ENCODE measurements at places on chromosomes 4 and X. TPM values are rescaled to one million over a fixed set of nuclear protein-coding genes. Genes with fewer than 3 reads are reported as not detected.

- no peak for DNase-seq
Measured at GRCh38 chr4:163966612-163967011, 472.1 kb downstream of the TMA16 start.

DNA sequence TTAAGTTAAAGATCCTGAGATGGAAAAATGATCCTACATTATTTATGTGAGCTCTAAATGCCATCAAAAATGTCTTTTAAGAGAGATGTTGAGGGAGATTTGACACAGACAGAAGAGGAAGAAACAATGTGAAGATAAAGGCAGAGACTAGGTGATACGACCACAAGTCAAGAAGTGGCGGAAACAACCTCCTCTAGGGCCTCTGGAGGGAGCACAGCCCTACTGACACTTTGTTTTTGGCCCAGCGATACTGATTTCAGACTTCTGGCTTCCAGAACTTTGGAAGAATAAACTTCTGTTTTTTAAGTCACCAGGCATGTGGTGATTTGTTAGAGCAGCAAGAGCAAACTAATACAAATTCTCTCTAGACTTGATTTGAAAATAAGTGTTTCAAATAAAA lies 1216.1 kb downstream of the FSTL5 start:
- DNase-seq, result no peak

GRCh38 chr4:131159261-131159660 lies 1989.8 kb upstream of the PCDH10 start:
- no peak for DNase-seq

- DNase-seq, result no peak
Measured at GRCh38 chr4:68466185-68466584, 18.9 kb downstream of the TMPRSS11E start.

GRCh38 chr4:88522702-88523324 lies 763 bp downstream of the PYURF start:
- DNase-seq, result peak; percentile 41

The EDA2R gene
- 0.53 TPM for total RNA-seq

The PTPN13 gene
- total RNA-seq, result 8.9 TPM

The TAF7L gene
- total RNA-seq, result not detected

Measured in HT-29 (cell line).